ENCODE measurements at places on chromosomes 13 and 19.

GRCh38 chr13:29454931-29455481 is 140.5 kb downstream of the SLC7A1 start:
- no peak for DNase-seq

DNA sequence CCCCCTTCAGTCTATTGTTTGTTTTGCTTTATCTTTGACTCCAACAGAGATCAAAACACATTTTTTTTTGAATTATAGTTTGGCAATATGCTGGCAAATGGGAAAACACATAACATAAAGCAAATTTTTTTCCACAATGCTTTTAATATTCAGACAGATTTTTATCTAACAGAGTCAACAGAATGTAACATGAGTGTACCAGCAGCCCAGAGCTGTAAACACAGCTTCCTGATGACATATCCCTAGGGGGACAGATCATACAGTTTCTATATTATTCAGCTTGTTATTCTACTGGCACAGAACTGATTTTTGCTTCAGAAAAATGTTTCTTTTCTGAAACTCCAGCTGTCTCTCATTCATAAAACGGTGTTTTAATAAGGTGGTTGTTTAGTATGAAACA is 168.8 kb downstream of the OLFM4 start:
- no peak for DNase-seq

DNA sequence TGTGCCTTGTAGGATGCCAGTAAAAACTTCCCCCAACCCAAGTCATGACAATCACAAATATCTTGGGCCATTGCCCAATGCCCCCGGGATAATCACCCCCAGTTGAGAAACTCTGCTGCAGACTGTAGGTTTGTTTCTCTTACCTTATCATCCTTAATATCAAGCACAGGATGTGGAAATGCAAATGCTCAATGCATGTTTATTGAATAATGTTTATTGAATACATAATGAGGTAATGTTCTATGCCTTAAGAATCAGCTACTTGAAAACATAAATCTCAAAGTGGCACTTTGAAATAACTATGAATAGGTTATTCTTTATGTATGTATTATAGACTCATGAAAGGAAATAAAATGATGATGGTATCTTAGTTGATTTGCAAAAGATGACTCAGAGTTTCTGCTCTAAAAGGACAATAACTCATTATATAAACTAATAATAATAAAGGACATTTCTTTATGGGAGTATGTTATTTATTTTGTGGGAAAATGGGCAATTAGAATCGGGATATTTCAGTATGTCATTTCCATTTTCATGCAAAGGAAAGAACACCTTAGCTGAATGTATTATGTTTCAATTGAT is 414.2 kb downstream of the EFNB2 start:
- no peak for DNase-seq

GRCh38 chr13:80259159-80259558 is 81.8 kb downstream of the SPRY2 start:
- no peak for DNase-seq

DNA sequence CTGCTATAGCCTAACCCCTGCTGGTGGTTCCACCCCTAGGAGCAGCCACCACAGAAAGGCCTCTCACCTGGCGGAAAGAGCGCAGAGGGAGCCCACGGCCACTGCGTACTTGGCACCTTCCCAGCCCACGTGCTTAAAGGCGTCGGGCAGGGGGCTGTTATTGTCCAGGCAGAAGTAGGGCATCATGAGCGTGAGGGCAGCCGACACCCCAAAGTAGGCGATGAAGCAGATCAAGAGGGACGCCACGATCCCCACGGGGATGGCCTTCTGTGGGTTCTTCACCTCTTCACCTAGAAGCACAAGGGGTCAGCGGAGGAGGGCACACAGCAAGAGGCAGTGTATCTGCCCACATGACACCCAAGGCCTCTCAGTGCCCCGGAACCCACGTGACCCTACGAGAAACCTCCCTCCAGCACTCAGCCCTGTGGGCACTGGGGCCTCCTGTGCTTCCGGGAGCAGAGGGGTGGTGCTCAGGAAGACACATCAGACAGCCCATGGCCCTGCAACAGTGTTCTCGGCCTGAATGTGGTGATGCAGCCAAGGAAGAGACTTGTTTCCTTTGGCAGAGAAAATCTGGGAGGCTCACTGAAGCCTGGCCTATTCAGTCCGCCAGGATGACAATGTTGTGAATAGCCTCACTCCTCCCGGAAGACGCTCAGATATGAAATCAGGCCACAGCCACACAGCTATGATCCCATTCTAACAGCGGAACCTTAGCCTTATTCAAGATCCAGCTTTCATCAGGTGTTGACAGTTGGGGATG is 72.1 kb downstream of the SLC7A1 start:
- no peak for DNase-seq

GRCh38 chr13:113836768-113837559 is 26.9 kb downstream of the GAS6 start:
- no peak for DNase-seq

- no peak for DNase-seq
Observed at GRCh38 chr19:10258080-10258710, 6.2 kb downstream of the MRPL4 start.

GRCh38 chr13:36417331-36417730 is 15.0 kb upstream of the CCNA1 start:
- no peak for DNase-seq

DNA sequence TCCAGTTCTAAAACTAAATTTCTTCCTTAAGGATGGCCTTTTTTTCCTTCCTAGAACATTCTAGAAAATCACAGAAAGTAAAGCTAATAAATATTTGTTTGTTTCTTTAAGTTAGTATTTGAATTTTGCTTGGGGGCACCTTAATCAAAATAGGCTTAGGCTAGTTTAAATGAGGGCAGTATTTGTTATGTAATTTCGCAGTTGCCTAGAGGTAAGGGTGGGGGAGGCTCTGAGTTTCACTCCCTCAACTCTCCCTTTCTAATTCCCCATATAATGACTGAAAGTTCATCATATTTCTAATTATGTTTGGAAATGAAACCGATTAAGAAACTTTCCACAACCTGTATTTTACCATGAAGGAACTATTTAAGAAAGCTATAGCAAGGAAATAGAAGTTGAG is 40.6 kb downstream of the PCDH17 start:
- DNase-seq = no peak

GRCh38 chr19:7748171-7748570 is 837 bp upstream of the CD209 start:
- DNase-seq = no peak

DNA sequence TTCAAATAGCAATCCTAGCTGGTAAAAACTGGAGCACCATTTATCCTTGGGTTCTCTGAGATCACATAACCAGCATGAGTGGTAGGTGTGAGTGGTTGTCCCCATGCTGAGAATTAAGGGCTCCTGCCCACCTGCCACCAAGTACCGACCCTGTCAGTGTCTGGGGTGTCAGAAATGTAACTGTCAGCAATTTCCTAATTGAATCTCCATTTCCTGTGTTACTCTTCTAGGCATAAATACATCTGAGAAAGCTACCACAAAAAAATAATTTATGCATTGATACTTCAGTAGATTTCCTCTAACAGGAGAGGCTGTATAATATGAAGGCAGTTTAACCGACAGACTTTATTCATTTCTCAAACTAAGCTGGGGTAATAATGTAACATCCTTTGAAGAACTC is 25.1 kb downstream of the CPB2 start:
- no peak for DNase-seq

DNA sequence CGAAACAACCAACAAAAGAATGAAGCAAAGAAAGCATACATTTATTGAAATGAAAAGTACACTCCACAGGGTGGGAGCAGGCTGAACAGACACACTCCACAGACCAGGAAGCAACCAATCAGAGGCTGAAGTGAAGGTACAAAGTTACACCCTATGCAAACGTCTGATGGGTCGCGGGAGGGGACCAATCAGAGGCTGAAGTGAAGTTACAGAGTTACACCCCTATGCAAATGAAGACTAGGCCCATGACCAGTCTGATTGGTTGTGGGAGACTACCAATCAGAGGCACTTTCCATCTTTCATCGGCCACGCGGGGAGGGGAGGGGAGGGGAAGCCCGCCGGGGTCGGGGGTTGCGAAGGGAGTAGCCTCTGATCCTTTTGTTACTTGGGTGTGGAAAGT is 12.4 kb upstream of the FBL start:
- DNase-seq = no peak

DNA sequence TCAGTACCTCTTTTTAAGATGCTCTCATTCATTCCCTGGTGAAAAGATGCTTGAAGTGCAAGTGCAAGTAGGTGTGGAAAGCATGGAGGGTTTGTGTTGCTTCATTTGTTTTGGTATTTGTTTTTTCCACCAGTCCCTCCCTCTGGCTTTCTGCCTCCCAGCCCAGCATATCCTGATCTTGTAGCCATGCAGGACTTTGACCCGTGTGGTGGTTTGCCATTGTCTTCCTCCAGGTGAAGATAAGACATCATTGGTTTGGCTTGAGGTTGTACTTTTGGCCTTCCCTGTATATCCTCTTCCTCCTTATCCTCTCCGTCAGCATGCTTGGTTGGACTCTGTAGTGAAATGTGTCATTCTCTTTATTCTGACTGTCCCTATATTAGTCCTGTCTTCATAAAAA is 9.1 kb downstream of the SPINT2 start:
- no peak for DNase-seq

DNA sequence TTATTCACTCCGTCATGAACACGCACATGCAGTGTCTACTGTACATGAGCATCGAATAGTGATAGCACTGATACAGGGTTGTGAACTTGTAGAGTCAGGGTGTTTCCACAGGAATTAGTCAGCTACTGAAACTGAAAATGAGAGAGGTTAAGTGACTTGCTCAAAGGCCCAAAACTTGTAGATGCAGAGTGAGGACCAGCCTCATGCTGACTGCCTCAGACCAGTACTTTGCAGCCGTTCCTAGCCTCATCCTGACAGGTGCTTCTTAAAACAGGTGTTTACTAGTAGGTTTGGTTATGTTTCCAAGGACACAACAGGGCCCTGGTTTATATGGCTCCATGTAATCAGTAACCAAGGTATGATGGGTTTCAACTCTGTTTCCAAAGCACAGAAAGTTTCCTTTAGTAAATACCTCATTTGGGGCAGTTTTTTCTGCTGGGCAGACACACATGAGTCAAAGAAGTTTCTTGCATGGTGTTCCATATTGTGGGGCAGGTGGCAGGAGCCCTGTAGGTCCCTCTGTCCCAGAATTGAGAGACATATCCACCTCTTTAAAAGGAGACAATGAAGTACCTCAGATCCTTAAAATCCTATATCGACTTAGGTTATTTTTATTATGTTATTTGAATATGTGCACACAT is 16.0 kb downstream of the FGF9 start:
- DNase-seq = no peak

DNA sequence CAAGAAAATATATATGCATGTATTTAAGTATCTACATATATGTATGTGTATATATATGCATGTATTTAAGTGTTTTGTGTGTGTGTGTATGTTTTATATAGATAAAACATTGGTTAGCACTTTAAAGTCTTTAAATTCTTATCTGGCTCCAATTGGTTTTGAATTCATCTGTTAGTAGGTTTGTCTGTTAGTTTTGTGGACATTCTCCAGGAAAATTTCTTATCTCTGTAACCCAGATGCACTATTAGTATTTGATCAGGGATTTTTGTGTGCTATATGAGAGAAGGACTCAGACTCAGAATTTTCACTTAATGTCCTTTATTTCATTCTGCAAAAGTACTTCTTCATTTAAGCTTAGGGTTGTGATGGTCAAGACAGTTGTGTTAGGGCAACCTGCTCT is 103.1 kb downstream of the ITGBL1 start:
- DNase-seq = no peak

GRCh38 chr19:55670280-55671053 is 4.6 kb upstream of the EPN1 start:
- no peak for DNase-seq

DNA sequence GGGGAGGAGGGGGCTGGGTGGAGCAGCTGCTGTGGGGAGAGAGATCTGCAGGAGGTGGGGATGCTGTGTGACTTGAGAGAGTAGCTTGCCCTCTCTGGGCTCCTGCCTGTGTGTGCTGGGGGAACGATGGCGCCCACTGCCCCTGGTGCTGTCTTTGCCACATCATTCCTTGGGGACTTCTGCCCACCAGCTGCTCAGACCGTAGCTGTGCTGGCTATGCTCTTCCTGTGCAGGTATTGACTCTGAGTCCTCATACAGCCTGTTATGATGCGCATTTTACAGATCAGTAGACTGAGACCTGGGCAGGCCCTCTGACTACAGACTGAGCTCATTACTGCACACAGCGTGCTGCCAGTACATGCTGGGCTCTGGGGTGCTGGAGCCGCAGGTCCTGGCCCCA is 51.1 kb downstream of the DNM2 start:
- DNase-seq = no peak

GRCh38 chr19:49546825-49547565 is 19.2 kb downstream of the RCN3 start:
- DNase-seq = peak; percentile 93

GRCh38 chr13:105412171-105412570 is 1123.3 kb downstream of the EFNB2 start:
- DNase-seq = no peak

DNA sequence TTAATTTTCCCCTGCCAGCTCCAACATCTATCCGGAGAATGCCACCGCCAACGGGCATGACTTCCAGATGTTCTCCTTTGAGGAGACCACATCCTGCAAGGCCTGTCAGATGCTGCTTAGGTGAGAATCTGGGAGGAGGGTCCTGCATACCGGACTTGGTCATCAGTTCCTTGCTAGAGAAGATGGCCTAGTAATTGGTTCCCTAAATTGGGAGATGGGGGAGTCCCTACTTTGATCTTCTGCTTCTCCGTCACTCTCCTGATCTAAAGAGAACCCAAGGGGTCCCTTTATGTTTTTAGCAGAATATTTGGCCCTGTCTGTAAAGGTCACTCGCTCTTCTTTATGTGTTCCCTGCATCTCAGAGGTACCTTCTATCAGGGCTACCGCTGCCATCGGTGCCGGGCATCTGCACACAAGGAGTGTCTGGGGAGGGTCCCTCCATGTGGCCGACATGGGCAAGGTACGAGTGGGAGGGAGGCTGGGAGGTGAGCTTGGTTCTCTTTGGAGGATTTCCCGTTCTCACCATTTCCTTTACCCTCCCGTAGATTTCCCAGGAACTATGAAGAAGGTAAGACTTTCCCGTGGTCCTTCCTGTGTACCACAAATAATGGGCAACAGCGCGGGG is 54.1 kb upstream of the ADGRE1 start:
- no peak for DNase-seq

Data from neuronal stem cell (in vitro differentiated cells).